NCI-H2227 treated with DMSO at 0.1 percent for 48 hours (cell line): ENCODE measurements at places on chromosomes 4 and X.

- no peak for DNase-seq
These were observed 743.7 kb downstream of the C4orf33 start for GRCh38 chr4:129839687-129840086.

- no peak for DNase-seq
These were observed 2.3 kb upstream of the SLC35A2 start for GRCh38 chrX:48913605-48914366.

- DNase-seq = no peak
These were observed 123.0 kb downstream of the ZNF827 start for GRCh38 chr4:145815626-145816025.

DNA sequence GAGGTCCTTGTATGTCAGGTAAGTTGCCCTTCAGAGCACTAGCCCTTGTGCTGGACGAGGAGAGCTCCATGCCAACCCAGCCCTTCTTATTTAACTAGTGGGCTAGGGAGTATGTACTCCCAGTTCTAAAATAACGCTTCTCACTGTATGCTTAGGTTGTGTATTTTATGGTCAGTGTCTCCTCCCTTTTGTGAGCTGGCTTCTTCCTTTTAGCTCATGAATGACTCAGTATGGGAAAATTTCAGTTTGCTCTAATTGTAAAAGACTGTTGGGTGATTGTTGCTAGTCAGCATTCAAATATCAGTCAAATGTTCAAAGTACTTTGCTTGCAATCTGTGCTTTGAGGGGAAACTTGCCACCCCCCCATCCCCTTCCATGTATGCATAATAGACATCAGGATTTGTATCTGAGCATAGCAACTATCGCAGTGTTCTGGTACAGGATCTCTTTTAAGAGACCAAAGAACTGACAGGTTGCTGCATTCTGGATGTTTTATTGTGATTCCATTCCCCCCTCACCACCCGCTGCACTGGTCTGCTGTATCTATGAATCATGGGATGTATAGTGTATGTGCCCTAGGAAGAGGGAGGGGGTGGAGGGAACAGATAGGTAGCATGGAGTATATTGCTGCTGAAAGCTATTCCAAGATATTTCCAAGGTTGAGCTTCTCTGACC, 34.7 kb downstream of the DLG3 start:
- no peak for DNase-seq

- DNase-seq = no peak
These were observed 37.6 kb upstream of the CRMP1 start for GRCh38 chr4:5930456-5930855.

- no peak for DNase-seq
These were observed 262.7 kb downstream of the TMA16 start for GRCh38 chr4:163757219-163757618.

GRCh38 chr4:3364634-3365314, 72.0 kb downstream of the RGS12 start:
- DNase-seq = no peak
